ENCODE measurements at places on chromosomes 3 and 15.
A peak's percentile ranks its signal among the peaks of the same experiment; 100 is the strongest.

- peak; percentile 85 for DNase-seq
Observed at GRCh38 chr3:195003006-195003892, 267.7 kb downstream of the XXYLT1 start.

DNA sequence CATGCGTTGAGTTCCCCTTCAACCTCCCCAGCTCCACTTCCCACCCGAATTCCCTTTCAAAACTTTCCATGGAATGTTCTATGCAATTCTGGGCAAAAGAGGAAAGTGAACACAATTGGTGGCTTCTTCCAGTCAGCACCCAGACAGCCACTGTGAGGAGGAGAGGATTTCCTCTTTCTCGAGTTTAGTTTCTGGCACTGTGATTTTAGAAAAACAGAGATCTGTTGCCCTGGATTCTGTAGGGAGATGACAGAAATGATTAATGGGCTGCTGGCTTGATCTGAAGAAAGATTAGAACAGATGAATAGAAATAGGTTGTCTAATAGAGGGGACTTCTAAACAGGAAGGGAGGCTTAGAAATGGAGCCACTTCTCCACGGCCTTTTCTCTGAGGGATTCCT, 172.0 kb downstream of the MCTP2 start:
- no peak for DNase-seq

DNA sequence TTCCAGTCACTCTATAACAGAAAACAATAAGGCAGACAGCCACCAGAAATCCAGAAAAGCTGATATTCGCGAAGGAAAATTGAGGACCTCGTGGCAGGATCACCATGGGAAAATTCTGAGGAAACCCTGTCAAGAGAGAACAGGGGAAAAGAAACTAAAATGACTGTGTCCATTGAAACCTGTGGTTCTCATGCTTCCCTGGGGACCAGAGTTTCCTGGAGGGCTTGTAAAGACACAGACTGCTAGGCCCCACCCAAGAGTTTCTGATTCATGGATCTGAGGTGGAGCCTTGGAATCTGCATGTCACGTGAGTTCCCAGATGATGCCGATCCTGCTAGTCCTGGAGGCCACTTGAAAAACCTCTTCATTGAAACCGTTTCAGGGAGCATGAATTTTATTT, 420.5 kb downstream of the EPHB1 start:
- DNase-seq = no peak

- DNase-seq = no peak
Observed at GRCh38 chr15:20645956-20646355, 104.4 kb upstream of the GOLGA6L6 start.

- DNase-seq = no peak
Observed at GRCh38 chr3:156483426-156483825, 71.5 kb downstream of the SSR3 start.

DNA sequence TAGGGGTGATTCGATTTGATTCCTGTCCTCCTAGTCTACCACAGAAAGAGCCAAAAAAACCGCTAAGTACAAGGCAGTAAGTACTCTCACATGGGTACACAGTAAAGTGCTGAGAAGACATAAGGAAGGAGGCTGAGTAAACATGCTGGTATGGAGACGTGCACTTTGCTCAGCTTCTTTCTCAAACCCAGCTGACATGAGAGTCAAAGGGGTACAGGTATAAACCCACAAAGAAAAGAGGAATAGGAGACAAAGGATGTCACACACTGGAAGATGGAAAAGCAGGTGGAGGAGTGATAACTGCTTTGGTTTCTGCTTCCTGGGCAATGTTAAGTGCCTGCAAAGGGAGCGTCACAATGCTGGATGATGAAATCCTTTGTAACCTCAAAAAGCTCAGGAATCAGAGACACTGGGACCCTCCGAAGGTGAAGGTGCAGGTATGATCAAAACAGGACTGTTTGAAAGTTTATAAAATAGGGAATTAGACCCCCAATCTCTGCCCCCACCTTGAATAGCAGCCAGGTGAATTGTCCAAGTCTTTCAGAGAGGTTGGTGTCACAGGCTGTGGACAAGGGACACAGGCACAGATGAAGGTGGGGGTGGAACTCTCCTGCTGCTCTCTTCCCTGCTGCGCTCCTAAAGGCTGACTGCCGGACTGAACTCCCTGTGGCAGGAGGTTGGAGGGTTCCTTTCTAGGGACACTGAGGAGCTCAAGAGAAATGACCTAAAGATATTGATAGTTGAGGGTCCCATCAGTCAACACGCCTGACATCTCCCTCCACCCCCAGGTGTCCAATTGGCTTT, 101.8 kb downstream of the RAB11A start:
- no peak for DNase-seq

- DNase-seq = no peak
Observed at GRCh38 chr3:9173445-9173844, 76.0 kb downstream of the SRGAP3 start.

DNA sequence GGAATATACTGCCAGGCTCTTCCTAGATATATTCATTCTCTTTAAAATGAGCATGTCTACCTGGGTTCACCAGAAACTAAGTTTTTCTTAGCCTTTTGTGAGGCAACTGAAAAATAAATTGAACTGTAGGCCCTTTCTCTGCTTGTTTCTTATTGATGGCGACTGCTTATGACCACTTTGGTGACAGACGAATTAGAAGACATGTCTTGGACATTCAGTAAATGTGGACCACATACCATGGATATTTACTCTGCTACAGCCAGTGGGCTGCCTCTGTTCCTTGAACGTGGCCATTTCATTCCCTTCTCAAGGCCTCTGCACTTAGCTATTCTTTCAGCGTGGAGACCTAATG, 603 bp upstream of the SELENOK start:
- no peak for DNase-seq

GRCh38 chr3:119395923-119396358, 67.5 kb downstream of the TMEM39A start:
- no peak for DNase-seq

- DNase-seq = no peak
Observed at GRCh38 chr3:74529145-74529544, 85.3 kb downstream of the CNTN3 start.

DNA sequence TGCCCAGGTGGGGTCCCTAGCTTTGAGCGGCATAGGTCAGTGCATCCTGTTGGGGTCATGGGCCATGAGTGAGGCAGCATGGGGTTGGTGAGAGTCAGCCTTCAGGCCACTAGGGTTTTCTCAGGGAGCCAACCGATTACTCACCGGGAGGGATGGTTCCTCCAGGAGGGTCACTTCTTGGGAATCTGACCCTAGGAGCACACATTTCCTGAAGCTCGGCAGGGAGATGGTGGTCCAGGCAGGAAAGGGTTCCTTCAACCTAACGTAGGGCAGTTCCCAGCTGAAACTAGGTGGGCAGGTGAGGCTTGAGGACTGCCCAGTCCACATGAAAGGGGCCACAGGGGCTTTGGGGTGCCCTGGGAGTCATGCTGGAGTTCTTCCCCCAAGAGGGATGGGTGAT, 218.0 kb downstream of the UBE3A start:
- no peak for DNase-seq

GRCh38 chr3:67288466-67289106, 290.5 kb downstream of the KBTBD8 start:
- no peak for DNase-seq

GRCh38 chr15:78909791-78910228, 35.0 kb downstream of the CTSH start:
- peak; percentile 79 for DNase-seq

DNA sequence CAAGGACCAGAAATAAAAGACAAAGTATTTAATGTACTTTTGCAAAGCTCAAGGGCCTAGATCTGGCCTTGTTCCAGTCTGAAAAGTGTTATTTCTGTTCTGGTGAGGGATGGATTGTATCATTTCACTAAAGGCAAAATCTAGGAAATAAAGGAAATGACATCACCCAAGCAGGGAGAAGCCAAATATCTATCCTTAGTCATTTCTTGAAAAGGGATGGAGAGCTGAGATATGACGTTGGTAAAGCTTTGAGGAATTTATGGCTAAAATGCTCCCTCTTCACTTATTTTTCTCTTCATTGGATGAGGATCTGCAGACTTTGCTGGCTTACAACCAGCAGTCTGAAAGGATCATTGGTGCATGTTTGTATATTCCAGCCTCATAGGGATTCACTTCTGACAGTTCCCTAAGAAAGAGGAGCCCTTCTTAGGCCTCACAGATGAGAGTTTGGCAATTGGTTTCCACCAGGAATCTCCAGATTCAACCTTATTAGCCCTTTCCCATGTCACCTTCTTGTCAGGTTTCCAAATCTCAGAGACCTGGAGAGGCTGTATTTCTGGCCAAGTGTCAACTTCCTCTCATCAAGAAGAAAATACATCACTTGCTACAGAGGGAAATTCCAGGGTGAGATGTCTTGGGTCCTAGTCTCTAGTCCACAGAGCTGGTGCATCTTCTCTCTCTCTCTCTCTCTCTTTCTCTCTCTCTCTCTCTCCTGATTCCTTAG, 93.7 kb upstream of the BOC start:
- no peak for DNase-seq

Data from D341Med (cell line).